ENCODE measurements at places on chromosomes 1 and 21.

DNA sequence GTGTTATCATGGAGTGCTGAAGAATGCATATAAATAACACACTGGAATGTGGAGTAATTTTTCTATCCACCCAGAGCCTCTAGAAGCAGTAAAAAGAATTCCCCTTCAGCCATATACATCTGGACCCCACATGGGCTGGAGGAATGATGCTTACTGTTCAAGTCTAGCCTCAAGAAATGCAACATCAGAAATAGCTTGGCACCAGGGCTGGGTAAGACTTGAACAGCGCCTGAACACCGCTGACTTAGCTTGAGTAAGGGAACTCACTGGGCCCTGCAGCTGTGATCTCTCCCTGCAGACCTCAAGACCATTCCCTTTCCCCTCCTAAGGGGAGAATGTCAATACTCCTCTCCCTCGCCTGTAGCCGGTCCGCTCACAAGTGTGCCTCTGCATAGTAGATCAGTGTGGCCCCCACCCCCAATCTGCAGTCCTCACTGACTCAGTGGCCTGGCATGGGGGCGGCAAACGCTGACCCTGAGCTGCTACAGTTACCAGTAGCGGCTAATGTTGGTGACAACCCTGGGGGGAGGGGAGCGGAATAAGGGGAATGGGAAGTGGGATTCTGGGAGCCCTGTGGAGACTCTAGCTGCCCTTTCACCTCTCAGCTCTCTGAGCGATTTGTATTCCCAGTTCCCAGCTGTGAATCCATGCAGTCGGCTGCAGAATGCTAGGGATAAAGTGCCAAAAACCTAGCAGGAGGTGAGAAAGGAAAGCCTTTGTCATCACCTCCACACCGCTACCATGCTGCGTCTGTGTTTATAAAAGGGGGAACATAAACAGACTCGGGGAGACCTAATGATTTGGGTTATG is 483.9 kb downstream of the DISC1 start:
- DNase-seq: no peak

DNA sequence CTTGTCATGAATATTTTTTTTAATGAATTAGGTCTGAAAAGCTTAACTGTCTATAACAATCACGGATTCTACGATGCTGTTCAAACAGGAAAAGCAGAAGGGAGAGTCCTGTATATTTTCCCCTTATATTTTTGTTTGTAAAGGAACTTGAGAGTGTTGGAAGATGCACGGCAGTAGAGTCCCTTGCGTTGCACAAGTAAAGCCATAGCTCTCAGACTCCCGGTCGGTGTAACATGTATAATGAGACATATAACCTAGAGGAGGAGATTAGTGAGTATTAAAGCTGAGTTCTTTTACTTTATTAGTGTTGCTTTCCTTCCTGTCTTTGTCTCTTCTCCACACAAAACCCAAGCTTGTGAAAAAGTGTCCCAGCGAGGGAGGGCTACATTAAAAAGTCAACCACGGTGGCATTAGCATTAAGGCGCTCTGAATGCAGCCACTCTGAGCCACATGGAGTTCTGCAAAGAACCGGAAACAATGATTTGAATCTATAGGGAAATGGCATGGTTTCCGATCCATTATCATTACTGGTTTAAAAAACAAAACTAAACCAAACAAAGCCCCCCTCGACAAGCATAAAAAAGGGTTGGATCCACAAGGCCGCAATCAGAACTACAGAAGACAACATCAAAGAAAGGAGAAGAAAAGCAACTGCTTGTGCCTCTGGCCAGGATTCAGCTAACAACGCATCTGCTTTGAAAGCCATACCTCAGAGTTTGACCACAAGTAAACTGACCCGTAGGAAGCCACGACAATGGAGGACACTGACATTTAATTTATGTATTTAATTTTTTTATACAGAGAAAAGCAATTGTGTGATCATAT is 356.8 kb downstream of the LMO4 start:
- no peak for DNase-seq

GRCh38 chr1:33180226-33180910 is 1.5 kb downstream of the TRIM62 start:
- no peak for DNase-seq

GRCh38 chr1:231861541-231862481 is 235.2 kb downstream of the DISC1 start:
- no peak for DNase-seq

DNA sequence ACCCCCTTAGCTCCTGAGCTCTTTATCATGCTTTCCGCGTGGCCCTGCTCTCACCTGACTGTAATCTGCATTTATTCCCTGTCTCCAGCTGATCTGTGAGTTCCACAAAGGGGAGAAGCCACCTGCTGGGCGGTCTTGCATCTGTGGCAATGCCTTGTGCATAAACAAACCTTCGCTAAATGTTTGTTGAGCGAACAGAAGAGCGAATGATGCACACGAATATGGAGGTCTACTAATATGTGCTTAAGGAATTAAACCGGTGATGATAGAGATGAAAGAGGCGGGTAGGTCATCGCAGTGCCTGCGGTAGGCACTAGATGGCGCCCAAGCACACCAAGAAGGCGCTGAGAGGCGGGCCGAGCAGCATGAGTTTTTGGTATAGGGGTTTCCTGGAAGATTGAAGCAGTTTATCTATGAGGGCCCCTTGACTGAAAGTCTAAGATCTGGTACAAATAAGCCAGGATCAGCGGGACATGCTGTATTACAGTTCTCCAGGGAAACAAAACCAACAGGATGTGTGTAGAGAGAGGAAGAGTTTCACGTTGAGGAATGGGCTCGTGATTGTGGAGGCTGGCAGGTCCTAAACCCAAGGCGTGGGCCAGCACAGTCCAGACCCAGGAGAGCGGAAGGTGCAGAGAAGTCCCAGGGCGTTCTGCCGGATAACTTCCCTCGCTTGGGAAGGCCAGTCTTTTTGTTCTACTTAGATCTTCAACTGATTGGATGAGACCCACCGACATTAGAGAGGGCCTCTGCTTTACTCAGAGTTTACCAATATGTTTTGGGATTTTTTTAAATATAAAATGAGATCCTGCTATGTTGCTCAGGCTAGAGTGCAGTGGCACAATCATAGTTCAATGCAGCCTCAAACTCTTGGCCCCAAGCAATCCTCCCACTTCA is 34.7 kb downstream of the TOMM20 start:
- no peak for DNase-seq

- no peak for DNase-seq
Observed at GRCh38 chr1:115082949-115083348, 6.4 kb downstream of the TSPAN2 start.

DNA sequence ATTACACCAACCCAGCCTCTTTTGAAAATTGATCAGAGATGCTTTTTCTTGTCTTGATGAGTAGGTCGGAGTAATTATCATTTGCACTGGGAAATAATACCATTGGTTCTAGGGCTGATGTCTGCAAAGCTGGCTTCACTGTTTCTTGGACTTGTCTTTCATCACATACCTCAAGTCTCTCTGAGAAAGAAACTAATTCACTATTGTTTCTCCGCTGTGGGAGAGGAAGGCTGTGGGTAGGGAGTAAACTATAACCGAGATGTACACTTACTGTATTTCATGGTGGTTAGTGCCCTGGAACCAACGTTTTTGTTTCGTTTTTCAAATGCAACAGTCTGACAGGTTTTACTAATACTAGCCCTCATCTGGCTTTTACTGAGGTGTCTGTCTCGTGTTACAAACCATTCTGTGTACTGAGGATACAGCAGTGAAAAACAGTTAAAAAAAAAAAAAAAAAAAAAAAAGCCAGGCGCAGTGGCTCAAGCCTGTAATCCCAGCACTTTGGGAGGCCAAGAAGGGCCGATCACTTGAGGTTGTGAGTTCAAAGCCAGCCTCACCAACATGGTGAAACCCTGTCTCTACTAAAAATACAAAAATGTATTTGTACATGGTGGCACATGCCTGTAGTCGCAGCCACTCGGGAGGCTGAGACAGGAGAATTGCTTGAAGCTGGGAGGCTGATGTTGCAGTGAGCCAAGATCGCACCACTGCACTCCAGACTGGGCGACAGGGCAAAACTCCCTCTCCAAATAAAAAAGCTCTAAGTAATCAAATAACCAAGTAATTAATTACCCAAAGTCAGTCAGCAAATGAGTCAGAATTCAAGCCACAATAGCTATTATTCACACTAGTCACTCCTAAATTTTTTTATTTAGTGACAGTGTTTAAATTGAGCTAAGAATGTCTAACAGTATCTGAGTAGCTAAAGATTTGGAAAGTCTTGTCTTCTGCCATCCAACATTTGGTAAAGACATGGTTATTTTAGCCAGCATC is 23.3 kb downstream of the TOMM20 start:
- DNase-seq: no peak

DNA sequence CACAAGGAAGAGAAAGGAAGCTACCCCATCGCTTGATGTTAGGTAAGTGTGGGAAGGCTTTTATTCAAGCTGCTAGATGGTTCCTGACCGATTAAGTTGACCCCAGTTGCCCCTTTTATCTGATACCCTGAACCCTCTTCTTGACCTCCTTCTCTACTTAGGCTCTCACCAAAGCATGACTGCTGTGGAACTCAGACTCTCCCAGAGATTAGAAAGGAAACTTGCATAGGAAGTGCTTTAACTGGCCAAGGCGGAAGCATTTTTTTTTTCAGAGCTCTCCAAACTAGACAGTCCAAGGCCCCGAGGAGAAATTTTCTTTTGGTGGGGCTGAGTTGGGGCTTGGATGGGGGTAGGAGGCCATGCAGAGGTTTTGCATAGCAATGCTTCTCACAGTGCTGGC is 101.3 kb upstream of the USP24 start:
- DNase-seq: no peak

DNA sequence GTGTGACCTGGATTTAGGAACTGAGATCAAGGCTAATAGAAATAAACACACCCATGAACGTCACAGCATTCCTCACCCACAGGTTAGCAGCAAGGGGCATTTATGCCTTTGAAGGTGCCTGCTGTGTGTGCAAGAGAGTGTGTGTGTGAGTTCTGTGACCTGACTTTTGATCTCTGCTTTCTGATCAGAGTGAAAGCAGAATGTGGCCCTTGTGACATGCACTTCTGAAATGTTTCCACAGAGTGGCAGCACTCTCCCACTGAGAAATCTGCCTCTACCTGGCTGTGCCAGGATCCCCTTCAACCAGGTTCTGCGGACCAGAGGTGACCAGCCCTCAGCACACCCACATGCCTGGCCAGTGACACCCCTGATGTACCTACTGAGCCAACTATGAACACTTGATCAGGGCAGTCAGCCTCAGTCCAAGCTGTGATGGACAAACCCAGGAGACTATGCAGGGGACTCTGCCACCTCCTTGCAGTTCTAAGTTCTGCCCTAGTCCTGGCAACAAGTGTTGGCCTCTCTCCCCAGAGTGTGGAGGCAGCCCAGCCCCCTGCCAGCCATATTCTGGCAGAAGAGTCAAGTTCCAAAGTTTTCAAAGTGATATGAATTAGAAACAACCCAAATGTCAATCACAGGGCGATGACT is 41.0 kb downstream of the RXRG start:
- no peak for DNase-seq

DNA sequence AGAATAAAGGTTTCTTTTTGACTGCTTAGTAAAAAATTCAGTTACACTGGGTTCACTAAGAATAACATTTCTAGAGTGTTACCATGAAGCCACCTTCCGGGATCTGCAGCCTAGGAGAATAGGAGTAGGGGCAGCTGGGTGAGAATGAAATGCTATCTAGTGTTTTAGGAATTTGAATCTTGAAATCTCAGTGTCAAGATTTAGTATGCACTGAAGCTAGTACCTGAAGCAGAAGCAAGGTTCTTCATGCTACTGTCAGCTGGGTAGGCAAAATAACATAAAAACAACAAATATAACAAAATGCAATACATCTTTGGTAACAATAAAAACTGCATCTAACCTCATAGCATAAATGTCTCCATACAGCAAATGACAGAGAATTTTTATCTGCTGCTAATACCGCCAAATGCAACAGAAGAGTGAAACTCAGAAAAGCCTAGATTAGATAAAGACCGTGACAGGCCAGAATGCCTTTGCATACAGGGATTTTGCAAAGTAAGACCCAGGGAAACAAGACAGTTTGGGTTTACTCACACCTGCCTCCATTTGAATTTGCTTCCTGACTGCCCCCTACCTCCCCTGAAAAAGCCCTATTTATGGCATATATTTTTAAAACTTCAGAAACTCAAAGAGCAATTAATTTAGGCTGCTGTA is 58.2 kb downstream of the GADD45A start:
- no peak for DNase-seq

- DNase-seq: no peak
Observed at GRCh38 chr21:37593740-37594471, 227.3 kb downstream of the DYRK1A start.

GRCh38 chr1:234607109-234608024 is 2.6 kb downstream of the IRF2BP2 start:
- no peak for DNase-seq

DNA sequence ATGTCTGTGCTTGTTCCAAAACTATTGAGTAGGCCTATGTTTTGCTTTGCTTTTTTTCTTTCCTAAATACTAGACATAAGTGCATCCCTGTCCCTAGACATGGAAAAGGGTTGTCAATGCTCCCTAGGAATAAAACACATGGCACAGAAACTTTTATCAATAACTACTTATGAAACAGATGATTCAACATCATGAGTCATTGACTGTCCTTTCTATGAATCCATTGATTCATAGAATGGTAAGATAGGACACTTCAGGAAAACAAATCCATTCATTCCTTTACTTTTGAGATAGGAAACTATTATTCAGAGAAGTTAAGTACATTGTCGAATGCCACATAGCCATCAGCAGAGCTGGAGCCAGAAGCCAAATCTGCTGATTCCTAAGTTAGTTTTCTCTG is 147.5 kb downstream of the TSEN15 start:
- no peak for DNase-seq

- no peak for DNase-seq
Observed at GRCh38 chr1:41742219-41742618, 176.5 kb downstream of the HIVEP3 start.

GRCh38 chr1:54287176-54287650 is 87.2 kb downstream of the MRPL37 start:
- no peak for DNase-seq

- no peak for DNase-seq
Observed at GRCh38 chr1:198437332-198437731, 103.1 kb downstream of the ATP6V1G3 start.
